A172 (cell line): ENCODE measurements at places on chromosomes 6 and 20. TPM values are rescaled to one million over a fixed set of nuclear protein-coding genes. Genes with fewer than 3 reads are reported as not detected.

- DNase-seq: no peak
These were observed 175.3 kb upstream of the RALGAPA2 start for GRCh38 chr20:20887593-20888265.

- no peak for DNase-seq
These were observed 51.9 kb downstream of the TRAM2 start for GRCh38 chr6:52524918-52525317.

DNA sequence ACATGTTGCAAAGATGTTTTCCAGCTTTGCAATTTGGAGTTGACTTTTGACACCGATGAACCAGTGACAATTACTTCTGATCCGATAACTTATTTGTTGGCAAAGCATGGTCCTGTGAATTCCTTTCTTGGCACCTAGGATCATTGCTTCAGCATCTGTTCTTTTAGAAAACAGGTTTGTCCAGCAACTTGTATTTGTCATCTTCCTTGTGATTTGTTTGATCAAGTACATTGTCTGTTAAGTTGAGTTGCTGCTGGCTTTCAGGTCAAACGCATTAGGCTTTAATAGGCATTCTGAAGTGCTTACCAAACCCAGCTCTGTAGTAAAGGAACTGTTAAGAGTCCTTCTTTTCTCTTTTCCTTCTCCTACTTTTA lies 192.4 kb upstream of the ZNF217 start:
- no peak for DNase-seq

- DNase-seq: peak; percentile 14
These were observed 636.8 kb downstream of the PRKN start for GRCh38 chr6:162090734-162091133.

DNA sequence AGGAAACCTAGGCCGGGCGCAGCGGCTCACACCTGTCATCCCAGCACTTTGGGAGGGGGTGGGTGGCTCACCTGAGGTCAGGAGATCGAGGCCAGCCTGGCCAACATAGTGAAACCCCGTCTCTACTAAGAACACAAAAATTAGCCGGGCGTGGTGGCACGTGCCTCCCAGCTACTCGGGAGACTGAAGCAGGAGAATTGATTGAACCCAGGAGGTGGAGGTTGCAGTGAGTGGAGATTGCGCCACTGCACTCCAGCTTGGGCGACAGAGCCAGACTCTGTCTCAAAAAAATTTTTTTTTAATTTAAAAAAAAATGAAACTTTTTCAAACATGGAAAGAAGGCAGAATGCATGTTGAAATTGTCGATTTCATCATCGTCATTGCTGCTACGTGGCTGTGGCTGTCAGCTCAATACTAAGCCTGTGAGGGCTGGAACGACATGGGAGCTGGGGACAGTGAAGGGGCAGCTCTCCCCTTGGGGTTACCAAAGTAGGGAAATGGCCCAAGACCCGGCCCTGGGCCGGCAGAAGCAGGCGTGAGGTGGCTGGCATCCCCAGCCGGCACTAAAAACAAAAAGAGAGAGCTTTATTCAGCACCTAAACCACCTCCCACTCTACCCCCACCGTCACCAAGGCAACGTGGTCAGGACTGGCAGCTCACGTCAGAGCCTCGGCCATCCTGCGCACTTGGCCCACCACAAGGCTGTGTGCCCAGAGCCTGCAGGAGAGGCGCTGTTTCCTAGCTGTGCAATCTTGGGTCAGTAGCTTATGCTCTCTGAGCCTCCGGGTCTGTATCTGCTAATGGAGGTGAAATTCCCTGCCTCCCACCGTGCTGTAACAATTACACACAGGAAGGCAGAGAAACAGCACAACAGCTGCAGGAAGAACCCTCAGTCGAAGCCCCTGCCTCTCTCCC lies 30.8 kb downstream of the AGPAT4 start:
- DNase-seq: peak; percentile 42

TSBP1 gene
- total RNA-seq: not detected in 2 replicates

- DNase-seq: no peak
These were observed 653 bp downstream of the ZNF335 start for GRCh38 chr20:45971425-45971674.

DNA sequence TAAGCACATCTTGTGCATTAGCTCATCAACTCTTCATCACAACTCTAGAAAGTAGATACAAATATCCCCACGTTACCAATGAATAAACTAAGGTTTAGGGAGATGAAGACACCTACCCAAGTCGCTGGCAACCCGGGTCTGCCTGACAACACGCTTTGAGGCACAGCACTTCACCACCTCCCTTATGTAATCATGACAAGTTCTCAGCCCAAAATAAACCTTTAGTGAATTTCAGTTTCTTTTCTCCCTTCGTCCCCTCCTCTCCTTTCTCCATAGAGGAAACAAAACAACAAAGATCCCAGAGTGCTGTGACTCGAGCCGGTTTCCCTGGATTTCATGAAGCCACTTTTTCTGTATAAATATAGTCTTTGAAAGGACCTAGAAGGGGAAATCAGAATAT lies 105.4 kb downstream of the MAFB start:
- DNase-seq: no peak
